ENCODE measurements at places on chromosomes 13 and 19.

GRCh38 chr13:24683838-24684599 lies 3.8 kb downstream of the ATP12A start:
- DNase-seq: peak; percentile 6

DNA sequence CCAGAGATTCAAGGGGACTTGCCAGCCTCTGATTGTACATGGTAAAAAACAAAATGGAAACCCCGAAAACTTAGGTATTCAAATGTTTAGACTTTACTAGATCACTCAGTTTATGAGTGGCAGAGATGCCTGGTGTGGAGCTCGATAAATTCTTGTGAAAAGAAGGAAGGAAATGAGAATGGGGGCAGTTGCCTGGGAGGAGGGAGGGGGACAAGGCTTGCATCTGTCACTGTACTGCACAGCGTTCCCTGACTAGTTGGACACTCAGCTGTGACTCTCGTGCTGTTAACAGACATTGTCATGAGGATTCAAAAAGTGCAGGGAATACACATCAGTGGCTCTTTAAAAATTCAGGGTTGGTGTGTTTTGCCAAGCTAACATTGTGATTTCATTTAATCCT lies 232.9 kb downstream of the ZIC5 start:
- no peak for DNase-seq

- no peak for DNase-seq
Observed at GRCh38 chr13:43377149-43377548, 353.8 kb downstream of the DNAJC15 start.

DNA sequence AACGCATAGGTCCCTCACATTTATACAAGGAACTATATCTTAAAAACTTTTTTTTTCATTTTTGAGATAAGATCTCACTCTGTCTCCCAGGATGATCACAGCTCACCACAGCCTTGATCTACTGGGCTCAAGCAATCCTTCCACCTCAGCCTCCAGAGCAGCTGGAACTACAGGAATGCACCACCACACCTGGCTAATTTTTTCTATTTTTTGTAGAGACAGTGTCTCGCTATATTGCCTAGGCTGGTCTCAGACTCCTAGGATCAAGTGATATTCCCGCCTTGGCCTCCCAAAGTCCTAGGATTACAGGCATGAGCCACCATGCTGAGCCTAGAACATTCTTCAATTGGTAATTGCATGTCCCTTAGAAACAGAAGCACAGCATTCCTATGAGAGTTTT lies 41.7 kb downstream of the RCBTB1 start:
- no peak for DNase-seq

- no peak for DNase-seq
Observed at GRCh38 chr19:18657590-18658365, 20.9 kb downstream of the KLHL26 start.

DNA sequence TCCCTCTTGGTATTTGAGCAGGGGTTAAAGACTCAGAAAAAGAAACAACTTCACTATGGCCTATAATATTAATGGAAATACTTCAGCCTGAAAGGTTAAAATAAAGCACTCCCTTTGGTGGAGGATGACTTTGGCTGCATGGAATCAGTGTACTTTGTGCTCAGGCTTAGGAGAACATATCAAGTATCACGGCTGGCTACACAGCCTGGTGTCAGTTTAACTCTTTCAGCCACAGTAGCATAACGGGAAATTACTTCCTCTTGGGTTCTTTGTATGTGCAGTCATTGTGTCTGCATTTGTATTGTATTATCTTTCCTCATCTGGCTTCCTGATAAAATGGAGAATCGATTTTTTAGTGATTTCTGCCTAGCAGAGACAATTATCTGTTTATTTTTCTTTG lies 239.0 kb downstream of the GGACT start:
- no peak for DNase-seq

GRCh38 chr19:55640043-55640576 lies 692 bp upstream of the ZNF580 start:
- DNase-seq: no peak

- no peak for DNase-seq
Observed at GRCh38 chr19:37981785-37982475, 74.9 kb downstream of the SIPA1L3 start.

GRCh38 chr19:39641773-39642172 lies 13.9 kb upstream of the LGALS16 start:
- no peak for DNase-seq

DNA sequence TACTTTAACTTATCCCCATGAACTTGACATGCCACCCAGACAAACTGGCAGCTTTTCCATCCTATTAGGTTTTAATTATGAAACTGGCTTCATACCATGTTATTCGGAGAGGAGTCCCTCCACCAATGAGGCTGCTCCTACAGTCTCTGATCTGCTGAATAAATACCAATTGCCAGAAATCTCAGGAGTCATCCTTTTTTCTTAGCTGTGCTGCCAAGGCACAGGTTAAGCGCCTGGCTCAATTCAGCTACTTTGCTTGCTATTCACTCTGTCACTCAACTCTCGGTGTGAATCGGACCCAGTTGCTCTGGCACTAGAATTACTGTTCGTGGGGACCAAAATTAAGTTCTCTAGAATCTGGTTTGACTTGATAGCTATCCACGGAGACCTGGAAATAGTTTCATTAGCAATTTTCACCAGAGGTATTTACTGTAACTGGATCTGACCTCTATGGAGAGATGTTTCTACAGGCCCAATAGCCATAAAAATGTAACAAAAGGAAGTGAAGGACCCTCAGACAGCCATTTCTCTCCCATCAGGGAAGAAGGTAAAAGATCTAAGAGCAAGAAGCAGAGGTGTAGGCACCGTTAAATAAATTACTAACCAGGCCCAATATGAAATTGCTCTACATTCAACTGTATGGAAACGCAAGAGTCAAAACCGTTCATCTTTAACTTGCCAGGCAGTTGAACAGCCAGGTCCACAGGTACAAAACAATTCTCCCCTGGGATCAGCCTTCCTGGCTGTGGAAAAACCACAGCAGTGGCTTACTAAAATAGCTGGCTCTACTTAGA lies 5.4 kb downstream of the ZC3H4 start:
- no peak for DNase-seq

DNA sequence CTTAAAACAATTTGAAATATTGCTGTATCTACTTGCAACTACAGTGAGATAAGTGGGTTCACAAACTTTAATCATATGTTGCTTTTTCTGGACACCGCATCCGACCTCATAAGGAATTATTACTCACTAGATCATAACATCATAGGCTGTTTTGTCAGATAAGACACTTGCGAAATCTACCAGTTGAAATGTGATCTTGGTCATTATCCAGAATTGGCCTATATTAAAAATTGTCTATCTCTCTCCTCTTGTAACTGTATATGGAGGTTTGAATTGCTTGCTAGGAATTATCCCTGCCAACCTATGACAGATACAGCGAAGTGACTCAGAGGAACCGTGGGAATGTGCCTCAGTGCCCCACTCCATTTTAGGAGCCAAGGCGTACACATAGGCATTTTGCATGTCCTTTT lies 117.0 kb upstream of the POSTN start:
- no peak for DNase-seq

DNA sequence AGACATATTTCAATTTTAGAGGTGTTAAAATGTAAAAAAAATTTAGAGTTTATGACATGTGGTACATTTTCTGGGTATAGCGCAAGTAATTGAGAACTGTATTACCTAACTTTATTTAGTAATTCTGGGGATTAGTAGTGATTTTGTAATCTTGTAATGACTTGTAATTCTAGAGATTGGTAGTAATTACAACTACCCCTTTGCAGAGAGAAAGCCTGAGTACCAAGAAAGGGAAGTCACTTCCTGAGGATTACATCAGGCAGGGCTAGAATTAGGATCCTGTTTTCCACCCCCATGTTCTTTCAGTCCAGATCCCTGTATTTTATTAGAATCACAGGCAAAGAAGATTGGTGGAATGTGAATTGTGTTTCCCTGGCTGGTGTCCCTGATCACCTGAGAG lies 274.9 kb downstream of the KCNRG start:
- no peak for DNase-seq

- DNase-seq: no peak
Observed at GRCh38 chr19:35704218-35704617, at the start of gene ZBTB32. TSS of gene ZBTB32 (plus strand) at chr19:35704558. CDS start at chr19:35714627, 10,069 bp downstream.

DNA sequence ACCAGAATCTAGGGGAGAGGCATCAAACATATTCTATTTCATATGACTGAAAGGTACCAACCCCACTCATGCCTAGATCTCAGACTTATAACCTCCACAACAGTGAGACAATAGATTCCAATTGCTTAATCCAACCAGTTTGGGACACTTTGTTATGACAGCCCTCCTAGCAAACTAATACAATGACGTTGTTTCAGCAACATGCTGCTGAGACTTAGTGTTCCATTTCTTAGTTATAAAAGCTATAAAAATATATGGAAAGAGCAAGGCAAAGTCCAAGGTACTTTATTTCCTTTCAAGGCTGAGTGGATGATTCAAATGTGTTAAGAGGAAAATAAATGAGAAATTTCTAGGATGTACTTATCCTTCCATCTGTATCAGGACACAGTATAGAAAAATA lies 352.0 kb downstream of the FGF14 start:
- no peak for DNase-seq

DNA sequence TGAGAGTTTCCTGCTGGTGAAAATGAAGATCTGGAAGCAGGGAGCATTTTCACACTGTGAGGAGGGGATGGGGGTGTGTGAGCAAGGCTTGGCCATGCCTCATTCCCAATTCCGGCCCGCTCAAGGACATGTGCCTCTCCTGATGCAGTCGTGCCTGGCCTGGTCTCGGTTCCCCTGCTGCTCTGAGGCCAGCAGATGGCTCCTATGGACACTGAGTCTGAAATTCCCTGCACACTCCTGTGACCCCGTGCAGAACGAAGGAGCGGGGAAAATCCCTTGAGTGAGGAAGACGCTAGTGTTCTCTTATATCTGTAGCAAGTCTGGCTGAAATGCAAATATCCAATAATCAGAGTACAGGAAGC lies 363 bp upstream of the ZNF763 start:
- no peak for DNase-seq

DNA sequence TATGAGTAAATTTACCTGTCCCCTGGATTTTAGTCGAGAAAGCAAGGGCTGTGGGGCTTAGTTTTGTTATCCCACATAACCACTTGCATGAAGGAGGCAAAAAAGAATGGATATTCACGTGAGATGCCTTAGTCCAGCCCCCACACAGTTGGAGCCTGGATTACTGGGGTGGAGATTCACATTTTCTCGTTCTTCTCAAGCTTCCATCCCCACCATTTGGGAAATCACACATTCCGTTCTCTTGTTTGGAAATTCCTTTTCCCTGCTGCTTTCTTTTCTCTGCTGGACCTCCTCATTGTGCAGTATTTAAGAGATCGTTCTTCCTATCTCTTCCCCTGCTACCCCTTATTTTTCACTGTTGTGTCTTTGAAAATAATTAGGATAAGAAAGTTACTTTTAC lies 45.1 kb upstream of the FARP1 start:
- no peak for DNase-seq

DNA sequence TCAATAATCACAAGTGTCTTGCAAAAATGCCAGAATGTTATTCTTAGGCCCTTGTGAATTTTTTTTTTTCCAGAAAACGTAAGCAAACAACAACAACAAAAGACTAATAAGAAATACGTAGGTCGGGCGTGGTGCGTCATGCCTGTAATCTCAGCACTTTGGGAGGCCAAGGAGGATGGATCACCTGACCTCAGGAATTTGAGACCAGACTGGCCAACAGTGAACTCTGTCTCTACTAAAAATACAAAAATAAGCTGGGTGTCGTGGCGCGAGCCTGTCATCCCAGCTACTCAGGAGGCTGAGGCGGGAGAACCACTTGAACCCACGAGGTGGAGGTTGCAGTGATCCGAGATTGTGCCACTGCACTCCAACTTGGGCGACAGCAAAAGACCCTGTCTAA lies 20.9 kb downstream of the TSC22D1 start:
- DNase-seq: no peak

GRCh38 chr19:28960986-28961705 lies 251.8 kb downstream of the UQCRFS1 start:
- no peak for DNase-seq

GRCh38 chr13:52348071-52348470 lies 57.9 kb downstream of the THSD1 start:
- DNase-seq: no peak

DNA sequence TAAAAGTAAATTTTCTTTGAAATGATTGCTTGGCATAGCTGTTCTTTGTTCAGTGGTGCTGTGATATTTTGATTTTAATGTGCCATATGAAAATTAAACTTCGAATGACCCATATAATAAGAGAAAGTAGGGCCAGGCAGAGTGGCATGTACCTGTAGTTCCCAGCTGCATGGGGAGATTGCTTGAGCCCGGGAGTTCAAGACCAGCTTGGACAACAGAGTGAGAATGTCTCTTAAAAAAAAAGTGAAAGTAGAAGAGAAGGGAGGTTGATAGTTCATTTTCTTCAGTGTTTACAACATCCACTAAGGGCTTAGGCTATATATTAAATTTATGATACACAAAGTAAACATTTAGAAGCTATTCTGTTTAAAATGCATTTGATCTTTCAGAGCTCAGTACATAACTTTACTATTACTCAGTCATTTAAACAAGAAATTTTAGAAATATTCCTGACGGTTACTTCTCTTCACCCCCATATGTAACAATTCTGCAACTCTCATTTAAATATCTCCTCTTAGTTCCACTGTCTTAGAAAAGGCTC lies 17.2 kb upstream of the RFC3 start:
- DNase-seq: no peak

GRCh38 chr13:73989244-73989843 lies 144.9 kb downstream of the KLF12 start:
- DNase-seq: no peak

GRCh38 chr13:50873467-50873866 lies 30.0 kb upstream of the DLEU7 start:
- no peak for DNase-seq

DNA sequence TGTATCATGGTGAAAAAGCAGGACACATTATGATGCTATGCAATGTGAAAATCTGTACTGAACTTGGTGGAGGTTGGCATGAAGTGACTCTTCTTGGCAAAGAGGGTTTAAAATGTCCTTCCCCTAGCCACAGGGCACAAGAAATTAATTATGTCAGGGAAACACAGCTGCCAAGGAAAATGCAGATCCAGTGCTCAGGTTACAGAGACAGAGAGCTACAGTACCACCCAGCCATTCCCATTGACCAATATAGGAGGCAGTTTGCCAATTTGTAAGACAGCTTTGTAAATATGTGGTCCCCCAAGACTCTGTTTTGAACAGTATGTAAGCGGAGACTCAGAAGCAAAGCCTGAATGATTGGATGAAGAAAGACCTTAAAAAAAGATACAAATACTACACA lies 69.4 kb upstream of the KLF12 start:
- no peak for DNase-seq

DNA sequence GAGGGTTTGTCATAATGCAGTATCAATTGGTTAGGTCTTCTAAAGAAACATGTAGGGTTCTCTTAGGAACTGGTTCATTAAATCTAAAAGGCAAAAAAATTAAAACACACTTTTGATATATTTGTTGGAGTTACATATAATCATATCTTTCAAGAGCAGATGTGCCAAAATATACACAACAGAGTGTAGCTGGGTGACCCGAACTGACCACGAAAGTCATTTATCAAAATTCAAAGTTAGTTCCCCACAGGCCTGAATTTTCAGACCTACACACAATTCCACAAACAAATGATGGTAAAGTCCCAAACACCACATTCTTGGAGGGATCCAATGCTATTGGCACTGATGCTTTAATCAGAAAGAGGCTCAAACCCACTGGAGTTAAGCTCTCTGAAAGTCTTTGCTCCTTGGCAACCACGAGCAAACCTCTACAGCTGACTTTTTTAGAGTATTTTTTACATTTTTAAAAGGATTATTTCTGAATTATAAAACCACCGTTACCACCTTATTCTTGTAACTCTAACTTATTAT lies 50.9 kb downstream of the IRS2 start:
- DNase-seq: no peak

All from SW 1271 (cell line).